T-helper 9 cell (primary cell): ENCODE measurements at places on chromosomes 7 and 10.

GRCh38 chr10:126840576-126841135, 64.6 kb upstream of the DOCK1 start:
- no peak for DNase-seq

- DNase-seq = no peak
These were observed 118.9 kb downstream of the CFAP58 start for GRCh38 chr10:104472505-104472904.

- no peak for DNase-seq
These were observed 2.3 kb downstream of the HOXA10 start for GRCh38 chr7:27171637-27172314.

DNA sequence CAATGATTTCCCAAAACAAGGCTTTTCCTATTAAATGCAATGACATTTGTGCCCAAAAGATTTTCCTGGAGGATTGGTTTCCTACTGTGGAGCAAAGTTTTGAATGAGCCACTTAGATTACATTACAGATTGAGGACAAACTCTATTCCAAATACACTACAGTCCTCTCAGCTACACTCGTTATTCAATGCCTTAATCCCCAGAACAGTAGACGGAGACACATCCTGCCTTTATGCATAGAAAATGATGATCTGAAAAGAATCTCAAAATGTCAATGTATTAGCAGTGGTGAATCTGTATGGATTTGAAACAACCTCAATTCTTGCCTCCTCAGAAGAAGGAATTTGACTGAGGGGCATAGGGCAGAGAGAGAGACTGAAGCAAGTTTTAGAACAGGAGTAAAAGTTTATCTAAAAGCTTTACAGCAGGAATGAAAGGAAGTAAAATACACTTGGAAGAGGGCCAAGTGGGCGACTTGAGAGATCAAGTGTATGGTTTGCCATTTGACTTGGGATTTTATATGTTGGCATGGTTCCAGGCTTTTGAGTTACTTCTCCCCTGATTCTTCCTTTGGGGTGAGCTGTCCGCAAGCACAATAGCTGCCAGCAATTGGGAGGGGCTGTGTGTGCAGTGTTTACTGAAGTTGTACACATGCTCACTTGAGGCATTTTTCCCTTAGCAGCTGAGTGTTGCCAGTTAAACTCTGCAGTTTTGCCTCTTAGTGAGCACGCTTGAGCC, 891.9 kb upstream of the MBL2 start:
- no peak for DNase-seq

DNA sequence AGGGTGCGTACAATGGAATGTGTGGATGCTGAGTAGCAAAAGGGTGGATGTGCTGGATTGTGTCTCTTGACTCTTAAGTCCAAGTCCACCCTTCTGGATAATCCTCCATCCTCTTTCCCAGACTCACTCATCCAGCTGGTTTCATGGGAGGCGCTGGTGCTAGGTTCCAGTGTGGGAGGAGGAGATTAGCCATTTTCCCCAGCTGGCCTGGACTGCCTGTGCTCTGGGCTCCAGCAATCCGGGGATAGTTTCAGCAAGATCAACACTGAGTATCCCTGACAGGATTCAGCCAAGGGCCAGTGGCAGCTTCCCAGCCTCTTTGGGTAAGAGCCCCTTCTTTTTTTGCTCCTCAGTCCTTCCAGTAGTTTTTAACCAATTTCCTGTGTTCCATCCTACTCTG, 21.6 kb upstream of the TRIL start:
- no peak for DNase-seq

GRCh38 chr10:62001898-62002297, 100.4 kb downstream of the ARID5B start:
- no peak for DNase-seq

DNA sequence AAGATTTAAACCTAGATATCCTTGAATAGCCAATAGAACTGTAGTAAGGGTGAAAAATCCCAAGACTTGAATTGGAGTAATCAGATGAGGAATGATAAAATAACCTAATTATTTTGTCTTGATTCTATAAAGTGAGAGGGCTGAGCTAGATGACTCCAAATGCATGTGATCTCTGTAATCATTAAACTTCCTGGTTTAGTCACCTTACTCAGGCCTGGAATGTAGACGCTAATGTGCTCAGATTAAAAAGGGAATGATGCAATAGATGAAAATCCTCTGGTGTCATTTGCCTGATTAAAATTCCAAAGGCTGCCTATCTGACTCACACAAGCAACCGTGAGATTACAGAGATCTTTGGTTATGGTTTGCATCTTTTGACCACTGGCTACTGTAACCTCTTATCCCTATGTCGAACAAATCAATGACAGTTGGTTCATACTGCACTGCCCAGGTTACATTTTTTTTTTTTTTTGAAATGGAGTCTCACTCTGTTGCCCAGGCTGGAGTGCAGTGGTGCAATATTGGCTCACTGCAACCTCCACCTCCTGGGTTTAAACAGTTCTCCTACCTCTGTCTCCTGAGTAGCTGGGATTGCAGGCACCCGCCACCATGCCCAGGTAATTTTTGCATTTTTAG, 2.9 kb upstream of the HKDC1 start:
- no peak for DNase-seq

DNA sequence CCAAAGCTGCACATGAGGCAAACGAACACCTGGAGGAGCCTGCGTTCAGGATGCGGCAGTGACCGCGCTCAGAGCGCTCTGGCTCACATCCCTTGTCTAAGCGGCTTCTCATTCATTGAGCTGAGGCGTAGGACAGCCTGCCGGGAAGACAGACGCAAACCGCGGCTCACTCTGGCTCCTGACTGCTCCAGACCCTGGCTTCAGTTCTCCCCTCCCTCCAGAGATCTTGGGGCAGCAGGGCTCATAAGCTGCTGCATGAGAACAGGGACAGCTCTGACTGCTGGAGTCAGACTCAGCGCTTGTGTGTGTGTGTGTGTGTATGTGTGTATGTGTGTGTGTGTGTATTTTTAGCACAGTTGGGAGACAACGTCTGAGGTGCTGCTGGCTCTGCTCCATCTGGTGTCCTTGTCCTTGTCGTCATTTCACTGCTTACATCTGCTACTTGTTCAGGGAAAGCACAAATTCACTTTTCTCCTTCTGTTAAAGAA, 15.8 kb upstream of the LYZL2 start:
- DNase-seq = no peak

GRCh38 chr7:138355254-138355653, 104.8 kb upstream of the TRIM24 start:
- no peak for DNase-seq

GRCh38 chr10:12430406-12430982, 81.1 kb downstream of the CAMK1D start:
- no peak for DNase-seq

DNA sequence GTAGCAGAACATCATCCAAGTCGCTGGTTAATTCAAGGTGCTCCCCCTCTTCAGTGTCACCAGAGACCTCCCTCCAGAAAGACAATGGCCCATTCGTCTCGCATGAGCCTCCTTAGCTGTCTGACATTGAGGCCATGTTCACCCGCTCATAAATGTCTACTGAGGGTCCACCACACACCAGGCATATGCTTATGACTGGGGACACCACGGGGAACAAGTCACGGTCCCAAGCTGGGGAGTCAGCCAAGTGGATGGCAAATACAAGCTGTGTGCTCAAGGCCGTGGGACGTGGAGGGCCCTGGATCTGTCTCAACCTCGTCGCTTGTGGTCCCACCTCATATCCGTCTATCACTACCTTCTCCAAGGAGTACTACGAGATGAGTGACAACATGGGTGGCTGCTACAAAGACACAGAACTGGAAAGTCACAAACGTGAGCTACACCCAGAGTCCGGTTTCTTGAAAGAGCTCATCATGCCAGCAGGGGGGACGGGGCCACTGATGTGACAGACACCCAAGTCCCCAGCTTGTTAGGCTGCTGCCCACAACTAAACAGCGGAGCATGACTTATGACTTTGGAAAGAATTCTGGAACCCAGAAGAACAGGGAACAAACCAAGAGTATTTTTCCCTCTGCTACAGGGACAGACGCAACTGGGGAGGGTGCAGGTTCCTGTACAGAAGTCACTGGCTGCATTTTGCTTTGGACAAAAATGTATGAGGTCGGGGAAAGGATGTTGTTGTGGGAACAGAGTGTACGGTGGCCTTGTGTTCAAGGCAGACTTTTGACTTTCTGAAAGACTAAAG, 189.6 kb downstream of the COBL start:
- DNase-seq = no peak

DNA sequence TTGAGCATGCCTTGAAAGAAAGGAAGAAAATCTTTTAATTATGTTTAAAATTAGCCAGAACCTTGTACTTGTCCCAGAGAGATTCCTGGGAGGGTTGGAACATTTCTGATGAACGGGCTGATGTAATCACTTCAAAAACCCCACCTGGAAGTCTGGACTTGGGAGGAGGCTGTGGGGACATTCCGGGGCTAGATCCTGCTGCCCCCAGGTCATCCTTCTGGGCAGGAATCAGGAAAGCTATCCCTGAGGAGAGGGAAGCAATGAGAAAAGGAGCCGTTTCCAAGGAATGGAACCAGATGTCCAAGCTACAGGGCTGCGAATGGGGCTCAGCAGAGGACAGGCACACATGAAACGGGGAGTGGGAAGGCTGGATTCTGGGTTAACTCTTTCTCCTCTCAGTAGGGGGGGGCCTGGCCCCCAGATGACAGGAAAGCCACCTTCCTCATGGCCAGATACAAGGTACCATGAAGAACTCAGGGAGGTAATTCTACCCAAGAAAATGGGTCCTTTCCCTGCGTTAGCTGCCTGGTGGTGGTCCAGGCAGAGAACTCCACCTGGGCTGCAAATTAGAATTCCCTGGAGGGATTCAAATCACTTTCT, 280.1 kb downstream of the TCF7L2 start:
- no peak for DNase-seq

GRCh38 chr7:70307544-70308106, 709.4 kb downstream of the AUTS2 start:
- no peak for DNase-seq

GRCh38 chr10:119665901-119666708, 14.9 kb downstream of the BAG3 start:
- DNase-seq = no peak

- DNase-seq = no peak
These were observed 349.3 kb downstream of the CXCL12 start for GRCh38 chr10:44035474-44036197.

DNA sequence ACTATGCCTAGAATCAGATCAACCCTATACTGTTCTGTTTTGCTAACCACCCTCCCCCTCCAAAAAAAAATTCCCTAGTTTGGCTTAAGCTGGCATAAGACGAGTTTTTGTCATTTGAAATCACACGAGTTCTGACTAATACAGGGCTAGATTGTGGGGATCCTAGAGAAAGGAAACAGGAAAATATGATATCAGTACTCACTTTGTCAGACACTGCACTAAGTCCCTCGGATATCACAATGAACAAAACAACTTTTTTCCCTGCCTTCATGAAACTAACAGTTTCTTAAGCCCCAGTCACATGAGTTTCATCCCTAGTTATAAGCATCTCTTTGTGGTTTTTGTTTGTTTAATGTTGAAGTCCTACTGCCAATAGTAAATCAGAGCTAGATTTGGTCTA, 118.5 kb downstream of the ITGB8 start:
- no peak for DNase-seq

- DNase-seq = no peak
These were observed 41.7 kb upstream of the DUSP5 start for GRCh38 chr10:110456046-110456445.

GRCh38 chr10:3654496-3654895, 130.5 kb downstream of the KLF6 start:
- no peak for DNase-seq

- no peak for DNase-seq
These were observed 66.6 kb upstream of the NOBOX start for GRCh38 chr7:144470078-144470477.

DNA sequence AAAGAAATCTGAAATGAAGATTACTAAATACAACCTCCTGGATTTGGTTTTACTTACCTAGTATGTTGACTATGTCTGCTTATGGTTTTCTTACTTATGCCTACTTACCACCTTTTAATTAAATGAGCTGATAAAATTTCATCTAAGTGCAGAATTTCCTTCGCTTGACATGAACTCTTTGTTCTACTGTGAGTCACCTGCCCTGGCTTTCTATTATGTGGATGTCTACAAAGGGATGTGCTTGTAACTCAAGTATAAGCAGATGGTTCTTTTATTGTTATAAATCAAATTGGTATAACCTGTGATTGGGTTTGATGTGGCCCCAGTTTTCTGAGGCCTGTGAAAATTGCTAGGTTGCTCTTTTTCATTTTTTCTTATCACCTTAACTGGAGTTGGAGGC, 389.1 kb upstream of the ANKRD30A start:
- no peak for DNase-seq

GRCh38 chr10:132227851-132228390, 41.2 kb downstream of the DPYSL4 start:
- no peak for DNase-seq

DNA sequence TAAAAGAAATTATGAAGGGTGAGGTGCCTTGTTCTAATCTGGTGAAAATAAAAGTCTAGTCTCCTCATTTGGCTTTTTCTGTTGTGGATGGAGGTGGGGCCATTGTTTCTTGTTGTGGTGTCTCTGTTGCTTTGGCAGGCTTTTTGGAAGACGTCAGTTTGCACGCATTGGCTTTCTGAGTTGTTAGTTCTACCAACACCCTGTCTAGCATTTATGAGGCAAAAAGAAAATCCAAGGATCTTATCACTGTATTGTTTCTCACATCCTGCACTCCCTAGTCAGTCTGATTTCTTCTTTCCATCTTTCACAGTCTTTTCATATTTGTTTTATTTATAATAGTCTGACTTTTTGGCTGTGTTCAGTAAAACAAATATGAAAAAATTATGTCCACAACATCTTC, 898.3 kb downstream of the REEP3 start:
- DNase-seq = no peak

- no peak for DNase-seq
These were observed 6.2 kb downstream of the SYCE1 start for GRCh38 chr10:133559216-133559615.

DNA sequence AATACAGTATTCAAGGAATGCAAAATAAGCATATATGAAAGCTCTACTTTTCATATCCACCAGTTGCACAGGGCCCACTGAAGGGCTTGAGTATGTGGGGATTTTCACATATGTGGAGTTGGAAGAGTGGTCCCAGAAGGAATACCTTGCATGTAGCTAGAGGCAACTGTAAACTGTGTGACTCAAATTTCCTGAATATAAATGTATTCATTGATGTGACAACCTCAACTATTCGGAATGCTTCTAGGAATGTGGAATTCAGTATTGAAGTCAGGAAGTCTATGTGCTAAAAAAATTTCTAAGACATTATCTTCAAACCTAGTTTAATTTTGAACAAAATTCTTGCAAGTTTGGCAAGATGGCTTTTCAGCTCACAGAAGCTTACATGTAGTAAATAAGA, 695.5 kb upstream of the SEMA3D start:
- DNase-seq = no peak

- DNase-seq = no peak
These were observed 1.2 kb upstream of the FOXI2 start for GRCh38 chr10:127735723-127736221.

DNA sequence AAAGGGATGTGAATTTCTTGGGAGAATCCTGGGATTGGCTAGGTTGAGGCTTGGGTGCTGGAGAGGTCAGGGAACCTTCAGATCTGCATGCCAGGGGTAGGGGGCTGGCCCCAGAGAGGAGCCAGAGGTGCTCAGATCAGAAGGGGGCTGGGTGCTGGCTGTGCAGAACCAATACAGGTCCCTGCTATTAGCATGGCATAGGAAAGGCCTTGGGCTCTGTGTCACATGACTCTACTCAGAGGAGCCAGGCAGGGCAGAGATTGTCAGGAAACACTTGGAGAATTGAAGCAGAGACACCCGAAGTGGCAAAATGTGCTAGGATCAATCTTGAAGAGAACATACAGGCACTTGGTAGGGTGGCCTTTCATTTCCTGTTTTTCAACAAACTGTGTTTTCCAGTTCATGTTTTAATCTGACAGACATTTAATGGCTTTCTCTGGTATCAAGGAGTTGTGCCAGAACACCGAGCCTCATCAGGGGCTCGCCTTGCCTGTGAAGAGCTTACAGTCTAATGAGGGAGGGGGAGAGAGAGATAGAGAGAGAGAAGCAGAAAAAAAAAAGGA, 498.9 kb downstream of the RPS24 start:
- DNase-seq = no peak
